ENCODE measurements at places on chromosomes 2 and 18.

DNA sequence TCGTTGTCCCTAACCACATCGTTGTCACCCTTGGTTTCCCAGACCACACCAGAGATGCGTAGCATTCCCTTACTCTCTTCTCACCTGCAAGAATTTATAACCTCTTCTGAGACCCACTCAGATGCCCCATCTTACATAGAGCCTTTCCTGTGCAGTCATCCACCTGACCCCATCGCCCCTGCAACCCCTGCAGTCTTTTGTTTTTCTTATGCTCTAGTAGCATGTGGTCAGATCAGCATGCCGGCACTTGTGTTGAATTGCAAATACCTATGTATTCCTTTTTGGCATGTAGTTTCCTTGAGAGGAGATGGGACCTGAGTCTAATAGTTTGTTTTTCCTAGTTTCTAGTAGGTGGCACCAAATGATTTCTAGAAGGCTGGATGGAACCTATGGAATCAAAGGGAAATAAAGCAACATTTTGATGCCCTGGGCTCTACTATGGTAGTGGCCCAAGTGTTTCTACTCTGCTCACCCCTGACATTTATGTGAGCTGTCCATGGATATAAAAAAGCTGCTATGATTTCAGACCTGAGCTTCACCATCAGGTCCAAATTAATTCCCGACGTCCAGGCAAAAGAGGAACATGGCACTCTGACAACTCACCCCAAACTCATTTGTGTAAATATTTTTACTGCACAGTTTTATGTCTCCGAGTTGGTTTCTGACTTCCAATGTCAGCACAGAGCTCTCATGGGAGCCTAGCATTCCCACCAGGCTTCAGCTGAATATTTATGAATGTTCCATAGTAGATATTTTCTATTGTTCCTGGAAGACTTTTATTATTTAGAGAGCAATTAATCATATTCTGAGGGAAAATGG lies 143.6 kb downstream of the RNF144A start:
- no peak for DNase-seq

GRCh38 chr18:50866765-50867164 lies 12.2 kb upstream of the ME2 start:
- DNase-seq, result no peak

DNA sequence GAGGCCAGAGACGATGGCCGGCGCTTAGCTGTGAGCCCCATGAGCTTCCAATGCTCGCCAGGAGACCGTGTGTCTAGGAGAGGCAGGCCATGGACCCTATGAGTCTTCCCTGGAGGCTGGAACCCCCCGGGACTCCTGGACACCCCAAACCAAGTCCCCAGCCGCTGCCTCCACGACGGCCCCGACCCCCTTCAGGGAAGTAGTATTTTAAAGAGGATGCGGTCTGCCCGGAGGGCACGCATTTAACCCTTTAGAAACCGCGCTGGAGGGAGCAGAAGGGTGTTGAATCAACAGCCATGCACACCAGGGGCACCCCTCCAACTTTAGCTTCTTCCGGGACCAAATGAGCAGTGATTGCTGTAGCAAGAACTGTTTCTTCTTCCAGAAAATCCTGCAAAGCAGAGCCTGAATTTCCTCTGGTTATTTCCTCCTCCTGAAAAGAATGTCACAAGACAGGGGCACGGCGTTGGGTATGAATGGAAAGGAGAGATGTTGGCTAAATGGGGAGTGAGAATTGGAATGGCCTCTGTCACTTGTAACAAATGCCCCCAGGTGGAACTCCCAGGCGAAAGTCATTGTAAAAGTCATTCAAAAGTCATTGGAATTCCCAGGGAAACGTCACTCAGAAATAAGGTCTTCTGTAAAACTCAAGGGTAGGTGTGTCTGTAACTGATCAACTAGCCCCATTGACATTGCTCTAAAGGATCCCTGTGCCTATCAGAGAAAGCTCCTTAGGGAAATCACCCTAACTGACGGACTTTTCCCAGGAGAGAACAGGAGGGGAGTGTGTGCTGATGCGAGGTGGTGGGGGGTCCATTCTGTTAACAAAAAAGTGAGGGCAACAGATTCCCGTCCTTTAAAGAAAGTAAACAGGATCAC lies 5.8 kb upstream of the GBX2 start:
- DNase-seq, result no peak

DNA sequence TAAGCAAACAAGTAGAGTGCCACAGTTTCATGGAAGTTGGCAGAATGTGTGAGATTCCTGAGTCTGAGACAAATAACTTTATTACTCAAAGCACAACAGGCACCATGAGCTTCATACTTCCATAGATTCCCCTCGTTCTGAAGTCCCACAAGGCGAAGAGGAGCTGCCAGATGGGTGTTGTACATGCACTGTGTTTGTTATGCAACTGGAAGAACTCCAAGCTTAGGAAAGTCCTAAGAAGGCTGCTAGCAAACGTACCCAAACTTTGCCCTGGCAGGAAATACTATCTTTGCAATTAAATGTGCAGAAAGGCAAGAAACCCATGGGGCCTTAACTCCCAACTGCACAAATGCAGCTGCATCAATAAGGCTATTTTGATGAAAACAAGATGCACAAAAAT lies 1.6 kb upstream of the GCA start:
- DNase-seq, result no peak

GRCh38 chr18:12651651-12652050 lies 6.3 kb downstream of the SPIRE1 start:
- DNase-seq, result no peak

- DNase-seq, result no peak
Measured at GRCh38 chr2:236830926-236831325, 254.8 kb upstream of the COPS8 start.

- DNase-seq, result no peak
Measured at GRCh38 chr2:120878970-120879369, 143.3 kb downstream of the GLI2 start.

Measured in activated naive CD4-positive, alpha-beta T cell (primary cell).